ENCODE measurements at places on chromosomes 16 and 17. TPM values are rescaled to one million over a fixed set of nuclear protein-coding genes. Genes with fewer than 3 reads are reported as not detected.

DNA sequence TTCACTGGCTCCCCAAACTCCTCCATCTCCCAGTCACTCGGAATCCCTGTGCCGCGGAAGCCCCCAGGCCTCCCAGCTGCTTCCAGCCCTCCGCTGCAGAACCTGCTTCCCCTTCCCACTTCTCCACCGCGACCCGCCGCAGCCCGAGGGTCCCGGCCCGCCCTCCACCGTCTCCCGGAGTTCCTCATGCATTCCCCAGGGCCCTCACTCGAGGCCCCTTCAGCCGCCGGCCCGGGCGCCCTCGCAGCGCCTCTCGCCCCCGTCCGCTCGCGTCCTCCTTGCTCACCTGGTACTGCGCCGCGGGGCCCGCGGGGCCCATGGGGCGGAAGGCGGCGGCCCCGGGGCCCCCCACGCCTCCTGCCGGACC is 329 bp downstream of the SMARCD2 start:
- DNase-seq, result no peak

WNT9B gene
- not detected for total RNA-seq

KRTAP17-1 gene
- total RNA-seq, result not detected

- DNase-seq, result no peak
Observed at GRCh38 chr17:39923836-39924690, 3.3 kb downstream of the ORMDL3 start.

GRCh38 chr16:70634861-70635260 is 11.5 kb upstream of the IL34 start:
- no peak for DNase-seq

DNA sequence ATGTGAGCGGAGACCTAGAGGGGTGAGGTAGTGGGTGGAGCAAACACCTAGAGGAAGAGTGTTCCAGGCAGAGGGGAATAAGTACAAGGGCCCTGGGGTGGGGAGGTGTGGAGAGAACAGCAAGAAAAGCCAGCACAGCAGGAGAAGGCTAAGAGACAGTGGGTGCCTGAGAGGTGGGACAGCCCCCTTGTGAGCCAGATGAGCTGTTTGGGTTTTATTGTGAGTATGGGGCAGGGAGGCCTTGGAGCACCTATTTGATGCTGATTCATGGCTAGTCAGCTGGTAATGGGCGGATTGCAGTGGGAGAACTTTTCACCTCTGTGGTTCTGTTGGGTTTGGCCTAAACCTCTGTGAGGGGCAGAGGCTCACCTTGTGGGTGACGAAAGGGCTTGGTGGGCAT is 68.4 kb downstream of the ABCC1 start:
- no peak for DNase-seq

- no peak for DNase-seq
Observed at GRCh38 chr17:45009676-45010467, 41.6 kb downstream of the DCAKD start.
